NCI-H187 treated with DMSO at 0.1 percent for 48 hours (cell line): ENCODE measurements at places on chromosomes 16 and 17.

DNA sequence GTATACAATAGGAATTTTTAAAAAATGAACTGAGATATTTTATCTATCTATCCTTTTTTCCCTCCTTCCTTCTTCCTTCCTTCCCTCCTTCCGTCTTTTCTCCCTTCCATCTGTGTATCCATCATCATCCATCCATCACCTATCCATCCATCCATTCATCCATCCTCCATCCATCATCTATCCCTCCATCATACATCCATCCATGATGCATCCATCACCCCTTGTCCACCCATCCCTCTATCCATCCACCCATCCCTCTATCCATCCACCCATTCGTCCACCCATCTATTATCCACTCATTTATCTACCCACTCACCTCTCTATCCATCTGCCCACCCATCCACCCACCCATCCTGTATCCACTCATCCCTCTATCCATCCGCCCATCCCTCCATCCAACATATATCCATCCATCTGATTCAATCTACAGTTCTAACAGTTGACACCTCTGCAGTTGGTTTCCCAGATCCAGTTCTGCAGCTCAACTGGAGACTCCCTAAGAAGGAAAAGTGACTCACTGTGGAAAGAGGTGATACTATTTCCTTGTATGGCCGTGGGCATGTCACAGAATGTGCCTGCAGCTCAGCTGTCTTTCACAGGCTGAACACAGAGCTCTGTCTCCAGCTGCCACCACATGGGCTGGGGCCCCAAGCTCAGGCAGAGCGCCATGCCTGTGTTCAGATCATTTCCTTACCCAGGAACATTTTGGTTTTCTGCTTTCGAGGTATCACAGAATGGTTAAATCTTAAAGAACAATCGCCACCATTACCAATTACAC, 130.8 kb downstream of the XYLT1 start:
- no peak for DNase-seq

DNA sequence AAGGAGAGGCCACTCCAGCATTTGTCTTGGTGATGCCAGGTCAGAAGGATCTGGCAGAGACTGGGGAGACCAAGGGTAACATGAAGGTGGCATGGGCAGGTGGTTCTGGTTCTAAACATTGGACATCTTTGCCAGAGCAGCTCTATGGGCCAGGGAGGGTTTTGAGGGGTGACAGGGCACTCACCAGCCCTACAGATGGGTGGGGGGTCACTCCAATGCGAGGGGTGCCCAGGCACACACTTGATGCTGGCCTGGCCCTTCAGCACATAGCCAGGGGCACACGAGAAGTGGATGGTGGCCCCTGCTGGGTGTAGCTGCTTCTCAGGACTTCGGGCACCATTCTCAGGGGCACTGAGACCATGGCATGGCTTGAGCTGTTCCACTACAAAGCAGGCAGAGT, 5.5 kb upstream of the PHF12 start:
- no peak for DNase-seq

GRCh38 chr17:28225271-28225670, 93.7 kb upstream of the TMEM97 start:
- DNase-seq: no peak

DNA sequence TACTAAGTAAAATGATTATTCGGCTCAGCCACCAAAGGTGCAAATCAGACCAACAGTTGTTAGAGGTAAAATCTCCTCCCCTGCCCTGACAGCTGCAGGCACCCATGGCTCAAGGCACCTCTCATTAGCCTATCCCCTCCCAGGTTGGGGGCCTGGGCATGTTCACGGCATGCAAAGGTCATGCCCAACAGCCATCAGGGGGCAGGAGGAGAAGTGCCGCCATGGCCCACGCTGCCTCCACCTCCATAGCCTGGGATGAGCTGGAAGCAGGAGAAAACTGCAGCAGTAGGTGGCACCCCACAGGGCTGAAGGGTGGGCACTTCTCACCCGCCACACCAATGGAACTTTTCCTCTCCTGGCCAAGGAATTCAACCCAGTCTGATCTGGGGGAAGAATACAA, 146.4 kb upstream of the COX10 start:
- no peak for DNase-seq

- no peak for DNase-seq
Measured at GRCh38 chr17:11459861-11460331, 138.4 kb upstream of the DNAH9 start.

DNA sequence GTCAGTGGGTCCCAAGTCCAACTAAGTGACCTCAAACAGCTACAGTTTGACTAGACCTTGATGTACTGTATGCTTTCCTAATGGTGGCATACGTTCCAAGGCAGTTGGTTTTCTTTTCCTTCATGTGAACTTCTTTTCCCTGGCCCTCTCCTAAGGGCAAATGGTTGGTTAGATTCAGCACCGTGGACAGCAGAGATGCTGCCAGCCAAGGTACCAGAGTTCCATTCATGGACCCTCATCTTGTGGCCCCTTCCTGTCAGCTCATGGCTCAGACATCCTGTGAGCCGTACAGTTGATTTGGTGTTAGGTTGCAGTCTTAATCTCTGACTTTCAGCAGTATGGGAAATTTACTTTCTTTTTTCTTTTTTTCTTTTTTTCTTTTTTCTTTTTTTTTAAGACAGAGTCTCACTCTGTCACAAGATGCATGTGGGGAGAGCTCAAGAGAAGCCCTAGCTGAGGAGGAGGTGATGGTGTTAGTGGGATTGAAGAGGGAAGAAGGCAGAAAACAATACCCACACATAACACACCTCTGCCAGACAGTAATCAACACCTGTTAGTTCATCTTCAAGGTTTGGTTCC, 122.4 kb downstream of the USP31 start:
- DNase-seq: no peak

GRCh38 chr17:41153856-41154255, 4.2 kb upstream of the KRTAP4-5 start:
- no peak for DNase-seq

GRCh38 chr17:16155536-16155935, 59.8 kb downstream of the NCOR1 start:
- DNase-seq: no peak

DNA sequence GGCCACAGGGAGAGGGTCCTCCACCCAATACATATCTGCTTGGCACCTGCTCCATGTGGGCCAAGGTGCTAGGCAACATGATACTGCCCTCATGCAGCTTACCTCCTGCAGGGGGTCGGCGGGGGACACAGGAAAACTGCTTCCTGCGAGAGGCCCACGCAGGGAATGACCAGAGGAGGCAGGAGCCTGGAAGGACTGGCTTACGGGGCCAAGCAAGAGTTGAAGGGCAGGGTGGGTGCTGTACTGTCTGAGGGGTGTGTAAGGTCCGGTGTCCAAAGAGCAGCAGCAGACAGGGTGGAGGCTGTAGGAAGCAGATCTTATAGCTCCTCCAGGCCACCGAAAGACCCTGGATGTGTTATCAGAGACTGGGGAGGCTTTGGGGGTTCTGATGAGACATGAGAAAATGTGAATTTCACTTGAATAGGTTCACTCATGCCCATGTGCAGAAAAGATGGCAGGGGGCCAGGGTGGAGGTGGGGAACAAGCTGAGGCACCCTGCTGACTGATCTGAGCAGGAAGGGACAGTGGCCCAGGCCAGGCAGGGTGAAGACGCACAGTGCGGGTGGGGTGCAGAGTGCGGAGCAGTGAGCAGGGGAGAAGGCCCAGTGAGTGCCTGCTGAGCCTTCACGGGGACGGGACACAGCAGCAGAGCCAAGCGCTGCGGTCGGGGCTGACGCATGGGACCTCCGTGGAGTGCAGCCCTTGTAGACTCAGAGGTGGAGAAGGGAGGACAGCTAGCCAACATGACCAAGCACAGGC, 8.3 kb downstream of the FLCN start:
- no peak for DNase-seq

GRCh38 chr16:59210955-59211541, 476.9 kb upstream of the GOT2 start:
- no peak for DNase-seq

GRCh38 chr17:63707151-63707550, 7.2 kb upstream of the LIMD2 start:
- DNase-seq: no peak

- DNase-seq: peak; percentile 91
Measured at GRCh38 chr17:28684963-28685362, 23.0 kb downstream of the SUPT6H start.

DNA sequence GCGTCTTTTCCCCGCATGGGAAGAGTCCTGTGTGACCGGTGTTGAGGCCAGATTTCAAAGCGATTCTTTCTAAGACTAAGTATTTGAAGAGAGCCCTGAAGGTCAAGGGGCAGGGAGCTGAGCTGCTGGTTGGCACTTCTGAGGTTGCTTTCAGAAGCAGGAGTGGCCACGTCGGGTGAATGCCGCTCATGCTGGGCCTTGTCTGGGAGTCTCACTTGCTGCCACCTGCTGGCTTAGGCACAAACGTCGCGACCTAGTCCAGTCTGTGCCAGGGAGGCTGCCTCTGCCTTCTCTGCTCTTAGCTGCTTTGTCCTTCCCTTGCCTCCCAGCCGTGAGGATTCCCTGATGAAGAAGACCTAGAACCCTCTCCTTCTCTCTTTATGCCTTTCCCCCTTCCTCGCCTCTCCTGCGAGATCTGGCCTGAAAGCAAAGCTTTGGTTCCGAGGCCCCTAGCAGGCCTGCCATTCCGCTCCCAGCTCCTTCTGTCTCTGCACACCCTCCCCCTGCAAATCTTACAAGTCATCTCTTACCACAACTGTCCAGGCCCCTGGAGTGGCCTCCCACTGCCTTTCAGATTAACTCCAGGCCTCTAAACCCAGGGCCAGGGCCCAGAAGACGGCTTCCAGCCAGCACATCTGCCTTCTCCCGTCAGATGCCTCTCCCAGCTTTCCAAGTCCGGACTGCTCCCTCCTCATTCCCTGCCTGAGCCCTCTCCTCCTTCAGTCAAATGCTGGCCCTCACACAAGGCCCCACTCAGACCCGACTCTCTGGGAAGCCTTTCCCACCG, 11.4 kb downstream of the CTNS start:
- no peak for DNase-seq

- DNase-seq: no peak
Measured at GRCh38 chr16:3594316-3595109, 16.9 kb downstream of the SLX4 start.

DNA sequence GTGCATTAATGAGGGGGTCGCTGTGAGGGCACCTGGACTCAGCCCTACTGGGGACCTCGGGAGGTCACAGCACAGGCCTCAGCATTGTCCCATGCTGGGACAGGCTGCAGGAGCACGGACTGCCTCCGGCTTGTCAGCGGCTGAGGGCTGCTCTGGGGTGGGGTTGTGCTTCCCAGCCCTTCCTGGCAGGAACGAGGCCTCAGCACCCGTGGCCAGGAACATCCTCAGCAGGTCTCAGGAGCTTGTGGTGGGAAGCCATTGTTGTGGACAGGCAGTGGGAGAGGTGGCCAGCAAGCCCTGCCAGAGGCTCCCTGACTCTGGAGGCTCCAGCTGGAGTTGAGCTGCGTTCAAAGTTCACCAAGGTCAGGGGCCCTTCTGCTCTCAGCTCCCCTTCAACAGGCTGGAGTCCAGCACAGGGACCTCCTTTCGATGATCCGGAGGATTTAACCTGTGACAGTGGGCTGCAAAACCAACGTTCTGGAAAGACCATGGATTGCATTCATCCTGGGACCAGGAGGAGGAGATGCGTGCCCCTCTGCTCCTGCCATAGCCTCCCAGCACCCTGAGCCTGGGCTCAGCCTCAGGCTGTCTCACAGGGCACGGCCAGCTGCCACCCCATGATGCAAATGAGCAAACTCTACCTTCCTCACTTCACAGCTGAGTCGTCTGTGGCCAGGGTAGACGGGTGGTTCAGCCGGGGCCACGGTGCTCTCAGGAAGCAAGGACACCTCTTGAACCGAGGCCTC, 32.6 kb downstream of the FOXL1 start:
- DNase-seq: no peak
